ENCODE measurements at places on chromosomes 6 and 20.

DNA sequence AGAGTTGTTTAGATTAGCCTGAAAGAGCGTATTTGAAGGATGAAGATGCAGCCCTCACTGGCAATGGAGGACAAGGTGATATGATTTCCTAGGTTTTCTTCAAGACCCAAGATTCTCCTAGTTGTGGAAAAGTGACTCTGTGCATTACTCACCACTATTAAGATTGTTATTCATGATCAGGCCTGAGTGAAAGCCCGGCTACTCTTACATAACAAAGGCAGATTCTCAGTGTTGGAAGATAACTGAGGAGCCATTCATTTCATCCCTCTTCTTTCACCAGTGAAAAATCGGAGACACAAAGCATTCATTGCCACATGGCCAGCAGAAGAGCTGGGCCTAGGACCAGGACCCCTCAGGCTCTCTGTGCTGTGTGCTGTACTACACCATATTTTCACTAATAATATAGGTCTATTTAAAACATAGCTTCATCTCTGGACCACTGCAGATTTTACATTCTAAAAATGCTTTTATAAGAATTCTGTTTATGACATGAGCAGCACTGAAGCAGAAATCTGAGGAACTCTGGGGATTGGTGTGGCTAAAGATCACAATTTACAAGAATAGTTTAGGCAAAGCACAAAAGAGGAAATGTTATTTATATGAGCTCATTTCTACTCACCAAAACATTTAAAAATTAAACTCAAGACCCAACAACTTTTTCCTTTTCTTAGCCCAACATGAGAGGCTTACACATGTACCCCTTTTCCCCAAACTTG, 181.9 kb upstream of the CCN2 start:
- DNase-seq: no peak

DNA sequence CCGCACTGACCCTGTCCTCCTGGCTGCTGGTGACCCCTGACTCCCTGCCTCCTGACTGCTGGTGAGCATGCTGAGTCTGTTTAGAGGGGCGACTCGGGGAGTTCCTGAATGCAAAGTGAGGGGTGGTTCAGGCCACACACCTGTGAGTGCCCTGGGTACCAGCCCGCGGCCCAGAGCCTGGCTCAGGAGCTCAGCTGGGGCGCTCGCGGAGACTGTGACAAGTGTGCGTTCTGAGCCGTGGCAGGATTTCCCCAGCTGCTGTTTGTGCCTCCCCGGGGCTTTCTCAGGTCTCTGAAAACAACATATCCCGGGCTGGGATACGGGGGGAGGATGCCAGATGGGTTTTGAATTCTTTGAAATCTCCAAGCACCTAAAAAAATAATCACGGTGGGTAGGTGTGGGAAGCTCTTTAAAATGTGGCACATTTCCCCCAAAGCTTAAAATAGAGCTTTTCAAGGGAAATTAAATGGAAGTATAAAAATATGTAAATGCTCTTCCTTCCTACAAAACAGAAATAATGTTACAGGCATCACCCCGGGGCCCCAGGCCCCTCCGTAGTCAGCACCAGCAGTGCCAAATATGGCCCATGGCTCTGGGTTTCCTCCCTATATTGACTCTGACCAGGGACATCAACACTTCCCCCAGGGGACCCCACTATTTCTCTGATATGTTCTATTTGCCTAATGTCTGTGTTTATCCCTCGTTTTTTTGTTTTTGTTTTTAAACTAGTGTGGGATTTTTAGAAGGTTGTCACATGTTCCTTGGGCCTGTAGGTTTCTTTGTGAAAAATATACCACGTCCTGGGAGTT, 49.9 kb upstream of the TAGAP start:
- no peak for DNase-seq

DNA sequence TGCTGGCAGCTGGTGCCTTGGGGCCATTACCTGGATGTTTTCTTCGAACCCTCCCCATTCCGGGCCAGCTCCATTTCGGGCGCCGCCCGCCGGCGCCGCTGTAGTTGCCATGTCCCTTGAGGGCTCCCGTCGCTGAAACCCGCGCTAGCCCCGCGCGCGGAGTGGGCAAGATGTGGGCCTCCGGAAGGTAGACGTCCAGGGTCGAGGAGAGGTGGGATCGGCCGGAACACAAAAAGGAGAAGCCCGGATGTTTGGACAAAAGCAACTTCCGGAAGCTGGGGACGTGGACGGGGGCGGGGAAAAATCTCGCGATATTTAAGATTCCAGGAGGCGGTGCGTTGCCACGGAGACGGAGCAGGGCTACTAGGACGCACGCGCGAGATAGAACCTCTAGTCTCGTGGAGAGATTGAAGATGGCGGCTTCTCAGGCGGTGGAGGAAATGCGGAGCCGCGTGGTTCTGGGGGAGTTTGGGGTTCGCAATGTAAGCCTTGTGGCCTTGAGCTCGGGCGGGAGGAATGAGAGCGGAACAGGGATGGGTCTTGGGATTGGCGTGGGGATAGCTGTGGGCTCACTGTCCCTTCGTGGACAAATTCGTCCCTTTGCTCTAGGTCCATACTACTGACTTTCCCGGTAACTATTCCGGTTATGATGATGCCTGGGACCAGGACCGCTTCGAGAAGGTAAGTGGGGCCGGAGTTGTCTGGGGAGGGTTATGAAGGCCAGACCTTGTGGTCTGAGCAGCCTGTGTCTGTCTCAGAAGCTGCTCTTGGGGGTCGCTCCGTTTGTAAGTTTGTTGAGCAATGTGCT, at the start of the genes POLR1C and YIPF3:
Gene POLR1C, plus strand, starts transcription at position 393 of the 808 bp plus-strand sequence. Its CDS starts 21 bp downstream, at position 414.
Gene YIPF3, minus strand, starts transcription at position 230 of the 808 bp plus-strand sequence. Its CDS starts 119 bp downstream, at position 111.
- peak; percentile 90 for DNase-seq

DNA sequence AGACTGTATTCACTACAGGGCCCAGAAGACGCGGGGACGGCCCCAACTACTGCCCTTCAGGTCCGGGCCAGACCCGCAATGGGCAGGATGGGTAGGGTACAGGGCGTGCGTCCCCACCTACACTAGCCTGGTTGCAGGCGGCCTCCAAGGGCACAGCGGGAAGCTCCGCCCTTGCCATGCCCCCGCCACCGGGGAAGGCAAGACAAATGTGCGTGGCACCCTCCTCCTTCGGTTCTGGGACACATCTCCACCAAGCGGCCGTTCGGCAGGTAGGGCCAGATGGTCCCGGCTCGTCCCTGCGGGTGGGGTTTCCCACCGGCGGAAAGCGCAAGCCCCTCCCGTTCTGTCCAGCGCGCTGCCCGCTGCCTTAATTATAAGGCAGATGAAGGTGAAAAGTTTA, 5.6 kb downstream of the NXT1 start:
- no peak for DNase-seq

DNA sequence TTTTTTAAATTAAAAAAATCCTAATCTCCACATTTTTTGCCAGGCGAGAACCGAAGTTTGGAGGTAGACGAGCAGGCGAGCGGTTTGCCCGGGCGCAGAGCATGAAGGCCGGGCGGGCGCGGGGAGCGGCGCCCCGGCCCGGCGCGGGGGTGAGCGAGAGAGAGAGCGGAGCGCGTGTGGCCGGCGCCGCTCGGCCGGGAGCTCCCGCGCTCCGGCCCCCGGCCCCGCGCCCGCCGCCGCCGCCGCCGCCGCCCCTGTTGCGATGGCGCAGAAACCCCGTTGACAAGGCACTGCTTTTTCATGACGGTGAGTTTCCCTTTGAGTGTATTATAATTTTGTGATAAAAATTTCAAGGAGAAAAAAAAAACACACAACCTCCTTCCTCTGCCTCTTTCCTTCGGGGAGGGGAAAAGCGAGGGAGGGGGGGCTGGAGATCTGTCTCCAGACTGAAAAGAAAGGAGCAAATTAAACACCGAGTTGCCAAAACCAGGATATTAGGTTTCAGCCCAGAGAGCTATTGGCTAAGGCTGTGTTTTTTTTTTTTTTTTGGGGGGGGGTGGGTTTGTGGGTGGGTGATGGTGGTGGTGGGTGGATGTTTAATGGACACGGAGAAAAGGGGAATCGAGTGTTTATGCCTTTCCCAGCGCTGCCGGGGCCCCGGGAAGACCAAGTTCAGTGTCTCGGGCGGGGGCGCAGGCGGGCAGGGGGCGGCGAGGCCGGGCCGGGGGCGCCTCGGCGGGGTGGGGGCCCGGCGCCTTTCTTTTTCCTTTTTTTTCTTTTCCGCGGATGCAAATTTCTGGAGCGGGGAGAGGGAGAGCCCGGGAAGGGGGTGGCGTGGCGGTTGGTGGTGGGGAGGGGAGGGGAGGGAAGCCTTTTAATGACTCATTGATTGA, at the start of gene BICRAL:
Gene BICRAL, plus strand, starts transcription at position 257 of the 893 bp plus-strand sequence. CDS start 39,971 bp downstream, outside the sequence.
- DNase-seq: no peak

- no peak for DNase-seq
These were observed 71.5 kb downstream of the JAG1 start for GRCh38 chr20:10602221-10602871.

DNA sequence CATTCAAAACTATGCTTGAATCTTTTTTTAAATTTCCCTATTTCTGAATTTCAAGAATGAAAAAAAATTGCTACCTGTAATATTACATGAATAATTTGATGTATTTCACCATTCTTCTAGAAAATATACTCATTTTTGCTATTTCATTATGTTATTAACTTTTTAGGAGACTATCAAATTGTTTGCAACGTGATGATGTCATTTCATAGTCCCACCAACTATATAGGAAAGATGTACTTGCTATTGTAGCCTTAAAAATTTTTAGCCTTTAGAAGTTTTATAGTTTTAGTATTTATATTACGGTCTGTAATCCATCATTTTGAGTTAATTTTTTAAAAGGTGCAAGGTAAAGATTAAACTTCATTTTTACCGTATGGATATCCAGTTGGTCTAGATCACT, 81.4 kb upstream of the AHI1 start:
- no peak for DNase-seq

DNA sequence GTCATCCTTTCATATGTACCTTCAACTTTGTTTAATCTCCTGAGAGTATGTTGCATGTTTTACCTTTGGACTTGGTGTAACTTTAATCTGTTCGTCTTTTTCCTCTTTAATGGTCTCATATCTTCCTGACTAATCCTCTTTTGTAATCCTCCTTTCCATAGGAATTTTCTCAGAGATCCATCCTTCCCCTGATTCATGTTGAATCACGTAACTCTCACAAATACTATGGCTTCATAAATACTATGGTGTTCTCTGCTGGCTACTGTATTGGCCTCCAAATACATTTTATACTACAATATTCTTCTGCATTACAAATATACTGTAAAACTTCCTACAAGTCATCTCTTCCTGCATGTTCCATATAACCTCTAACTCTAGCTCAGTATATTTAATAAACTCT, 317.7 kb upstream of the ADGRB3 start:
- no peak for DNase-seq
